ENCODE measurements at places on chromosomes 2 and 18. TPM values are rescaled to one million over a fixed set of nuclear protein-coding genes. Genes with fewer than 3 reads are reported as not detected.

HOXD12 gene
- total RNA-seq, result not detected

ABCG5 gene
- not detected for total RNA-seq

XIRP2 gene
- not detected for total RNA-seq

TNFAIP6 gene
- not detected for total RNA-seq

ANKRD36 gene
- 51.1 TPM for total RNA-seq

LONRF2 gene
- total RNA-seq, result 0.10 TPM

ADD2 gene
- total RNA-seq, result 1.3 TPM

MBP gene
- total RNA-seq, result 81.4 TPM

SERPINB11 gene
- total RNA-seq, result not detected

GALNT14 gene
- not detected for total RNA-seq

DNA sequence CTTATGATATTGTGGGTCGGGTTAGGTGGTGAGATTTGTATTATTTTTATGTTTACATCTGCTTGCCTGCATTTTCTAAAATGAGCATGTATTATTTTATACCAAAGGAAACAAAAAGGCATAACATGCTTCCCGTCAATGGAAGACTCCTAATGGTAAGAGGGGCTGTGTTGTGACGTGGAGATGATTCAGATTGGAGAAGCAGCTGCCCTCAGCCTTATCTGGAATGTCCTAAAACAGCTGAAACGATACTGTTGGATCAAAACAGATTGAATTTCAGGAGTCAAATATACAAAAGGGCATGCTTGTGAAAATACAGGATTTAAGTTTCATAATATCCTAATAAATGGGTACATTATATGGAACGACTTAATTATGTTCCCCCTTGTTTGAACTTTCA, 19.0 kb downstream of the DGKD start:
- no peak for DNase-seq
- H3K4me1 ChIP-seq, result peaks cover 6% of the 10 kb centered on the region
- no peak overlapping the region for H3K4me3 ChIP-seq
- H3K36me3 ChIP-seq, result peaks cover 28% of the 10 kb centered on the region
- no peaks in the 10 kb centered on the region for H3K27me3 ChIP-seq
- H3K27ac ChIP-seq, result no peak overlapping the region

DNA sequence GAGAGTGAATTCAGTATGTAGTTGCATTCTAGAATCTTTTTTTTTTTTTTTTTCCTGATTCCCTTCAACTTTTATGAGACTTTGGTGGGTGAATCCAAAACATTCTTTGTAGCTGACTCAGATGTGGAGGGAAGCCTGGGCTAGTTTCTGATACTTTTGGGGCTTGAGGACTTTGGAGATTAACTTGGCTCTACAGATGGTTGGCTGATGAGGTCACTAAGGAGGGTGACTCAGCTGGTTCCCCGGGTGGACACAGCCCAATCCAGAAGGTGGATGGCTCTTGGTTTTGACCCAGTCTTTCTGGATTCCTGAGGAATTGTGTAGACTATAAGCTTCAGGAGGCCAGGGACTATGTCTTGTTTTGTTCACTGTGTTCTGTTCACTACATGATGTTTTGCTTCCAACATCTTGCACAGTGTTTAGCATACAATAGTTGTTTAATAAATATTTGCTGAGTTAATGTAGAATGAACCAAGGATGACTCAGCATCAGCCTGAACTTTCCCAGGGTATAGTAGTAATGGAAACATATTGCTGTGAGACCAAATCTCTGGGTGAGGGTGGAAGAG, 30.5 kb downstream of the LAMA3 start:
- no peaks in the 10 kb centered on the region for H3K4me1 ChIP-seq
- DNase-seq, result no peak
- H3K27me3 ChIP-seq, result peaks cover 38% of the 10 kb centered on the region
- no peak overlapping the region for H3K27ac ChIP-seq
- no peak overlapping the region for H3K4me3 ChIP-seq

DNA sequence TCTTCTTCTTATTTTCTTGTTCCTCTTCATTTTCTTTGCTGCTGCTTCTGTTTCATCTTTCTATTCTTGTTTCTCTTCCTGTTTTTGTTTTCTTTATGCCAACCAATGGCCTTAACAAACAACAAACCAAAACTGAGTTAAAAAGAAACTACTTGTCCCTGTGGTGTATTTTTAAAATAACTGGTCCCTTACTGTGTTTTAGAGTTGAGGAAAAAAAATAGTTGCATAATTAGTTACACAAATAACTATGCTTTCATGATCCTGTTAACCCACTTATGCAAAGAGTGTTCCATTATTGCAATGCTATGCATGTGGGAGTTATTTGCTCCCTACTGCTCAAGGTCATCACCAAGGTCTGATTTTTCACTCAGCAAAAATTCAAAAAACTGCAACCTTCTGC, 39.5 kb upstream of the IMP4 start:
- peaks cover 22% of the 10 kb centered on the region for H3K27me3 ChIP-seq
- no peak overlapping the region for H3K4me3 ChIP-seq
- no peaks in the 10 kb centered on the region for H3K4me1 ChIP-seq
- no peaks in the 10 kb centered on the region for H3K36me3 ChIP-seq
- H3K27ac ChIP-seq, result no peak overlapping the region

- peak within 1 kb of the TSS; percentile 6 for H3K4me3 ChIP-seq
- H3K27ac ChIP-seq, result no peak within 1 kb of the TSS
- no peaks in the 10 kb centered on the region for H3K36me3 ChIP-seq
- H3K4me1 ChIP-seq, result peaks cover 8% of the 10 kb centered on the region
- no peak for DNase-seq
These were observed at the start of gene NPAS2 for GRCh38 chr2:100819370-100820272. Gene NPAS2 (plus strand): TSS chr2:100820139. CDS start chr2:100904755, 84,616 bp downstream.

- H3K36me3 ChIP-seq, result no peaks in the 10 kb centered on the region
- peaks cover 3% of the 10 kb centered on the region for H3K4me1 ChIP-seq
- DNase-seq, result no peak
- H3K4me3 ChIP-seq, result no peak overlapping the region
- no peak overlapping the region for H3K27ac ChIP-seq
These were observed 107.1 kb downstream of the LYPD6B start for GRCh38 chr2:149145314-149146295.

GRCh38 chr2:54341656-54342055, 85.6 kb upstream of the TSPYL6 start:
- no peaks in the 10 kb centered on the region for H3K36me3 ChIP-seq
- H3K27ac ChIP-seq, result no peak overlapping the region
- no peaks in the 10 kb centered on the region for H3K4me1 ChIP-seq
- peaks cover 29% of the 10 kb centered on the region for H3K27me3 ChIP-seq
- DNase-seq, result no peak

DNA sequence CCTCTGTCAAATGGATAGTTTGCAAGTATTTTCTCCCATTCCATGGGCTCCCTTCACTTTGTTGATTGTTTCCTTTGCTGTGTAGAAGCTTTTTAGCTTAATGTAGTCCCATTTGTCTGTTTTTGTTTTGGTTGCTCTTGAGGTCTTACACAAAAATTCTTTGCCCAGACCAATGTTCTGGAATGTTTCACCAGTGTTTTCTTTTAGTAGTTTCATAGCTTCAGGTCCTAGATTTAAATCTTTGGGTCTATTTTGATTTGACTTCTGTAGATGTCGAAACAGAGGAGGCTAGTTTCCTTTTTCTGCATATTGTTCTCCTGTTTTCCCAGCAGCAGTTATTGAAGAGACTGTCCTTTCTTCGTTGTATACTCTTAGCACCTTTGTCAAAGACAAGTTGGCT, 351.6 kb downstream of the PTPRM start:
- H3K36me3 ChIP-seq, result no peaks in the 10 kb centered on the region
- no peak overlapping the region for H3K4me3 ChIP-seq
- no peak for DNase-seq
- no peak overlapping the region for H3K27ac ChIP-seq
- H3K4me1 ChIP-seq, result no peaks in the 10 kb centered on the region

GRCh38 chr2:145547620-145548019, 1027.7 kb upstream of the ZEB2 start:
- H3K36me3 ChIP-seq, result no peaks in the 10 kb centered on the region
- DNase-seq, result no peak
- H3K4me1 ChIP-seq, result no peaks in the 10 kb centered on the region
- no peak overlapping the region for H3K27ac ChIP-seq
- no peak overlapping the region for H3K4me3 ChIP-seq
- no peaks in the 10 kb centered on the region for H3K27me3 ChIP-seq

DNA sequence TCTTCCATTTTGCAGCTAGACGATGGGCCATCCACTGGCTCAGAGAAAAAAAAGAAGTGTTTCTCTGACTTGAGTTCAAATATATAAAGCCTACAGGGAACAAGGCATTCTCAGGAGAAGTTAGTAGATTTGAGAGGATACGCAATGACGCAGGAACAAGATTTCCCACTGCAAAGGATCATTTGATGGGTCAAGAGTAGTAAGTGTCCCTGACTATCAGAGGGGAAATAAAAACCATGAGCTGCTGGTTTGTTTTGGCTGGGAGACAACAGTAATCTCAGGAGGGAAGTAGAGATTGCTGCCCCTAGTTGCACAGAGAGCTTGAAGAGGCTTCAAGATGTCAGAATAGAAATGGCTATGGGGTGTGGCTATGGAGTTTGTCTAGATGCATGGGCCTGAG, 22.3 kb upstream of the MYO1B start:
- H3K27ac ChIP-seq, result no peak overlapping the region
- H3K27me3 ChIP-seq, result no peaks in the 10 kb centered on the region
- H3K36me3 ChIP-seq, result no peaks in the 10 kb centered on the region
- DNase-seq, result no peak

DNA sequence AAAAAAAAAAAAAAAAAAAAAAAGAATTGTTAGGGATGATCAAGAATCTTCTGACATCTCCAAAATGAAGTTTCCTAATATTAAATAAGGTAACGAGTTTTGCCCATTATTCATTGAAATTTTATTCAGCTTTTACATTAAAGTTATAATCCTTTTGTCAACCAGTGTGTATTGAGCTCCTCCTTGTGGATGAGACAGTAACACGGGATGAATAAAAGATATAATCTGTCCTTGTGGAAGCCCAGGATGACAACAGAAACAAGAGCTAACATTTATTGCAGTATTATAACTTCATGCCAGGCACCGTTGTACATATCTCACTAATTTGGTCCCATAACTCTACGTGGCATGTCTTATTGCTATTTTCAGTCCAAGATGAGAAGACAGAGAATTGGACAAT, 33.4 kb upstream of the SERPINB7 start:
- DNase-seq, result no peak
- no peak overlapping the region for H3K4me3 ChIP-seq
- no peaks in the 10 kb centered on the region for H3K27me3 ChIP-seq
- no peaks in the 10 kb centered on the region for H3K36me3 ChIP-seq
- no peak overlapping the region for H3K27ac ChIP-seq
- no peaks in the 10 kb centered on the region for H3K4me1 ChIP-seq

DNA sequence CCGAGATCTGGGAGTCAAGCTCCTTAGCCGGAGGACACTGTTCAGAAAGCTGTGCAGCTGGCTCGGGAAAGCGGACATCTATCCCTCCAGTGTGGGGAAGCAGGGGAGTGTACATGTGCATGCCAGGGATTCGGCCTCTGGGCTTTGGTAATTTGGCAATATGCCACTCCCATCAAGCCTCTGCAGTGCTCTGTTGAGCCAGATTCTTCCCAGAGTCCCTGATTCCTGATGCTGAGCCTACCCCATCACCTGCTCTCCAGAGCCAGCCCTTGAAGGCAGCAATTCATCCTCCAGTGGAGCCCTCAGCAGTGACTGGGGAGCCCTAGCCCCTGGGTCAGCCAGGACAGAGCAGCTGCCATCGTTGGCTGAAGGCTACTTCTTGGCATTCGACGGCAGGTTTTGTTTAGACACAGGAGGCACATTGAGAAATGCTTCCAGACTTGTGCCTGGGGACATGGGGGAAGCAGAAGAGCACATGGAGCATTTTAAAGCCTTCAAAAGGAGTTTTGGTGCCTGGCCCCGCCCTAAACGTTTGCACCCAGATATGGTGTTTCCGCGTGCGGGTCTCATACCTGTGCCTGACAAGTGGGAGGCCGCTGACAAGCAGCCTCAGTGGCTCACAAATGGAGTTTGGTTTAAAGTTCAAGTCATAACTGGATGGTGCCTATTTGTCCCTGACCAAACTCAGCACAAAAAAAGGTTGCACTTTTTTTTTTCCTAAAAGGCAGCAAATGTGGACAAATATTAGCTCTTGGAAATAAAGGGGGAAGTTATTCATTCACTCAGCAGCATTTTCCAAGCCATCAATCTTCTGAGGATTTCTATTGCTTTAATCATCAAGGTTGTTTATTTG, 272.8 kb downstream of the CYRIA start:
- no peaks in the 10 kb centered on the region for H3K36me3 ChIP-seq
- H3K27me3 ChIP-seq, result no peaks in the 10 kb centered on the region
- H3K4me3 ChIP-seq, result no peak overlapping the region
- no peak overlapping the region for H3K27ac ChIP-seq

DNA sequence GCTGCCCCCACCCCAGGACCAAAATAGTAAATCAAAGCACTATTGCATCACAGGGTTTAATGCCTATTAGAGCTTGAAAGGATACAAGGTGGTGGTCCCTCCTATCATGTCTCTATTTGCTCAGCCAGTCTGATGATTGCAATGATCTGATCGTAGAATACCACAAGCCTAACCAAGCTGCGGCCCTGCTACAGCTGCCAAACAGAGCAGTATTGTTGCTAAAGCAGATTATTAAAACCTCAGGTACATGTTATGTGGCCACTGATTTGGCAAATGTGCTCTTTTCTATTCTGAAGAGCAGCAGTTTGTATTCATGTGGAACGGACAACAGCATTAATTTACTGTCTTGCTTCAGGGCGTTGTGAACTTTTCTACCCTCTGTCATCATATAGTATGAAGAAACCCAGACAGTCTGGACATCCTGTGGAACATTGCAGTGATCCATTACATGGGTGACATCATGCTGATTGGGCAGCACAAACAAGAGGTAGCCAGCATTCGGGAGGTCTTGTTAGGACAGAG, 8.4 kb upstream of the VAPA start:
- no peak overlapping the region for H3K4me3 ChIP-seq
- H3K27me3 ChIP-seq, result peaks cover 42% of the 10 kb centered on the region
- peaks cover 1% of the 10 kb centered on the region for H3K4me1 ChIP-seq
- H3K27ac ChIP-seq, result no peak overlapping the region
- DNase-seq, result no peak

- H3K27me3 ChIP-seq, result peaks cover 15% of the 10 kb centered on the region
- no peak overlapping the region for H3K27ac ChIP-seq
- H3K36me3 ChIP-seq, result no peaks in the 10 kb centered on the region
- no peak for DNase-seq
These were observed 55.3 kb upstream of the LGALSL start for GRCh38 chr2:64398516-64399129.

GRCh38 chr18:8803063-8803795, 97.9 kb downstream of the MTCL1 start:
- H3K4me1 ChIP-seq, result peaks cover 6% of the 10 kb centered on the region
- H3K27me3 ChIP-seq, result no peaks in the 10 kb centered on the region
- H3K36me3 ChIP-seq, result no peaks in the 10 kb centered on the region
- no peak overlapping the region for H3K27ac ChIP-seq
- no peak overlapping the region for H3K4me3 ChIP-seq

- H3K36me3 ChIP-seq, result peaks cover 2% of the 10 kb centered on the region
- H3K4me3 ChIP-seq, result no peak overlapping the region
- DNase-seq, result no peak
- peaks cover 17% of the 10 kb centered on the region for H3K27me3 ChIP-seq
These were observed 256.8 kb downstream of the NEDD4L start for GRCh38 chr18:58300867-58301266.

- H3K4me3 ChIP-seq, result no peak overlapping the region
- H3K27me3 ChIP-seq, result no peaks in the 10 kb centered on the region
- H3K4me1 ChIP-seq, result peaks cover 30% of the 10 kb centered on the region
These were observed 64.2 kb downstream of the PTPN2 start for GRCh38 chr18:12819841-12820240.

GRCh38 chr2:33229646-33230045, 246.8 kb upstream of the RASGRP3 start:
- peaks cover 11% of the 10 kb centered on the region for H3K27me3 ChIP-seq
- H3K36me3 ChIP-seq, result no peaks in the 10 kb centered on the region
- no peak for DNase-seq
- H3K4me3 ChIP-seq, result no peak overlapping the region
- no peaks in the 10 kb centered on the region for H3K4me1 ChIP-seq
- no peak overlapping the region for H3K27ac ChIP-seq

- no peak overlapping the region for H3K4me3 ChIP-seq
- no peak overlapping the region for H3K27ac ChIP-seq
- no peak for DNase-seq
- H3K4me1 ChIP-seq, result peaks cover 9% of the 10 kb centered on the region
- peaks cover 55% of the 10 kb centered on the region for H3K27me3 ChIP-seq
These were observed 14.9 kb upstream of the E2F6 start for GRCh38 chr2:11480859-11481258.

Measured in activated CD4-positive, alpha-beta memory T cell treated with anti-CD3 and anti-CD28 coated beads, Interleukin-2, amount 10 ng/mL, durations not matched to agents 7 days and 5 days (primary cell).